ENCODE measurements at places on chromosomes 6 and 20. TPM values are rescaled to one million over a fixed set of nuclear protein-coding genes. Genes with fewer than 3 reads are reported as not detected.

GRCh38 chr6:88662653-88663174 lies 300.7 kb downstream of the RNGTT start:
- no peak for DNase-seq
- H3K4me1 ChIP-seq, result no peaks in the 10 kb centered on the region
- H3K4me3 ChIP-seq, result no peak overlapping the region
- no peaks in the 10 kb centered on the region for H3K27me3 ChIP-seq
- no peak overlapping the region for H3K27ac ChIP-seq

DNA sequence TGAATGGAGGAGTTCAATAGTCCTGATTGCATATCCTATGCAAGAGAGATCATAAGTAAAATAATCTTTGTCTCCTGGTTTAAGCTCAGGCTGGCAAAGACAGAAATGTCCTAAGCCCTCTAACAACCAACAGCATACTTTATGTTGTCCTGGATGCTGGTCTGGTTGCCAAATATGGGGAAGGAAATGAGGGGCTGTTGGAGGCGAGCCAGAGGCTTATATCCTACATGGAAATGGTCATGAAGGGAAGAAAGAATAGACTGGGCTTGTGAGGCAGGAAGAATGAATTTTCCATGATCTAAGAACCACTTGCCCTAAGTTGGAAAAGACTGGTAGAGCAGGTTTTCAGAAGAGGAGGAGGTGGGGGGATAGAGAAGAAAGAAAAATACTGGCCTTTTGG lies 237.1 kb downstream of the SMOC2 start:
- H3K36me3 ChIP-seq, result no peaks in the 10 kb centered on the region
- no peak overlapping the region for H3K27ac ChIP-seq
- no peaks in the 10 kb centered on the region for H3K27me3 ChIP-seq

GRCh38 chr6:83546636-83547035 lies 34.3 kb downstream of the PRSS35 start:
- no peaks in the 10 kb centered on the region for H3K4me1 ChIP-seq
- no peak overlapping the region for H3K4me3 ChIP-seq
- no peak for DNase-seq
- H3K27ac ChIP-seq, result no peak overlapping the region

- no peak for DNase-seq
- H3K27me3 ChIP-seq, result no peaks in the 10 kb centered on the region
- H3K27ac ChIP-seq, result no peak overlapping the region
- H3K4me3 ChIP-seq, result no peak overlapping the region
- H3K4me1 ChIP-seq, result no peaks in the 10 kb centered on the region
Measured at GRCh38 chr6:37759221-37760144, 60.0 kb upstream of the ZFAND3 start.

Gene BRPF3
- total RNA-seq, result 29.4 TPM

Gene MKKS
- 12.6 TPM for total RNA-seq

Gene SRMS
- 0.17 TPM for total RNA-seq

Data from B cell (primary cell).